ENCODE measurements at places on chromosomes 6 and 20.

DNA sequence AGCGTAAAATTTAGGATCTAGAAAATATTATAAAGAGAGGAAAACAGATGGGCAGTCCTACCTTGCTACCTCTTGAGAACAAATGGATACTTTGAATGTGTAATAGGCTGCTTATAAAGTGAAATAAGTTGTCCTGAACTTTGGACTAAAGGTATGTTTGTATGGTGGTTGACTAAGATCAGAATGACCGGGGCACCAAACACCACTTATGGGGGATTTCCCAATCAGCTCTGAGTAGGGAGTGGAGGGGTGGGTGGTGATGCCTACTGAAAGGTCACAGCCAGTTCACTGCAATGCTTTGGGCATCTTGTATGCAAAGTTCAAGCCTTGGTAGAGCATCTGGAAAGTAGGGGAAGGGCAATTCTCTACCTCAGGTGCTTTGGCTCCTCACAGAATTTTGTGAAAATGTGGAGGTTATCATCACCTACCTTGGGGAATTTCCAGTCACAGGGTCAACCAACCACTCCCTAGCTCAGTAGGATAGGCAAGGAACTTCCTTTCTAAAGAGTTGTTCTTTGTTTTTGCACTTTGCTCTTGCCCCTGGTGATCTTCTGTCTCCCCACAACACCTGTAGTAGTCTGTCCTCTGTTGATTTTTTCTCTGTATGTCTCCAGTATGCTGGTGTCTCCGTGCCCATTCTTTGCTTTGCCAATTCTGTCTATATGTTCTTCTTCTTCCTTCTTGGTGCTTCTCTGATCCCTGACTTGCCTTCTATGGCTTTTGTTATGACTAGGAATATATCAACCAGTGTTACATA, at the start of gene TRIM31:
Gene TRIM31, minus strand, starts transcription at position 88 of the 757 bp plus-strand sequence. CDS start 285 bp downstream, outside the sequence.
- no peak for DNase-seq

- DNase-seq = peak; percentile 40
Observed at GRCh38 chr6:144372611-144373594, 87.8 kb downstream of the UTRN start.

DNA sequence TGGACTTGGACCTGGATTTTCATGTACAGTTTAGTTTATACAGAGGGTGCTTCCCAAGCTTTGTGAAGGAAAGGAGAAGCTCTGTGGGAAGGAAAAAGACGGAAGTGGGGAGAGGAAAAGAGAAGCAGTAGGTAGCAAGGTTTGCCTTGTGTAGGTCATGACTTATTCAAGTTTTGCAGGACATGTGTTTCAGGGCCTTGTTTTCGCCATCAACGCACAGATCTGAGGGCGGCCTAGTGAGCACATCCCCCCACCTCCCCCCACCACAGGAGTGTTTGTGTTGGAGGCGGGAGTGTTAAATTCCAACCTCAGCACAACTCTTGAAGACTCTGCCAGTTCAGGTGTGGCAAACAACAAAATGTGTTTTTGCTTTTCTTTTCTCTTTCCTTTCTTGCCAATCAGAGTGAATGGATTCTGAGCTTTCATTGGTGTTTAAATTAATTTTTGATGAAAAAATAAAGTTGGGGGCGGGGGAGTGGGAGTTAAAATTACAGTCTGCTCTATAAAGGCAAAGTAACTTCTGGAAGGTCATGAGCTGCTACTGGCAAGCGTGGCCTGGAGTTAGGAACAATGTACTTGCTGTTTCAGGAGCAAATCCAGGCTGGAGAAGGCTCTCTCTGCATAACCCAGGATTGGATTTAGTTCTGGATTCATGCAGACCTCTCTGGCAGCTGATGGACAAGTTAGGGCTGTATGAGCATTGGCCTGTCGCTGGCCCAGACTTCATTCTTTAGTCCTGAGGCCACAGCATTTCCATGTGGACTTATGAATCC, 338.5 kb downstream of the CD83 start:
- DNase-seq = no peak

DNA sequence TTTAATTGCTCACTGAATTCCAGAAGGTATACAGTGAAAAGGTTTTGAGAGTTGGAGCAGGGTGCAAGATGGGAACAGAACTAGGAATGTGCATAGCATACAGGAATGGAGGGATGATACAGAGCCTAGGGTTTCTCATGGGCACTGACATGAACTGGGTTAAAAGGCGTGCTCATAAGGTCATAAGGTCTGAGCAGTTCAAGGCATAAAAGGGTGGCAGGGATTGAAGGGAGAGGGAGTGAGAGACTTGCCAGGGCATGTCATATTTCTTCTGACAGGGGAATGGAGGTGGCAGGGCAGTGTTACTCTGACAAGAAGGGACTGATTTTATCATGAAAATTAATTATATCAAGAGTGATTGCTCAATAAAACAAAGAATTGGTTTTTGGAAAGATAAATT, 4.7 kb downstream of the MLIP start:
- peak; percentile 22 for DNase-seq

DNA sequence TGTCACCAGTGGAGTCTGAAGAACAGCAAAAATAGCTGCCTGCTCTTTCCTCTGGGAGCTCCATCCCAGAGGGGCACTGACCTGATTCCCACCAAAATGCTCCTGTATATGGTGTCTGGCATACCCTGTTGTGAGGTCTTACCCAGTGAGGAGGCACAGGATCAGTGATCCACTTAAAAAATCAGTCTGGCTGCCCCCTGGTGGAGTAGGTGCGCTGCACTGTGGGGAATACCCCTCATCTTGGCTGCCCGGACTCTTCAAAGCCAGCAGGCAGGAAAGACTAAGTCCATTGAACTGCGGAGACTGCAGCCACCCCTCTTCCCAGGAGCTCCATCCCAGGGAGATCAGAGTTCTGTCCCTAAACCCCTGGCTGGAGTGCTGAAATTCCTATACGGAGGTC, 230.9 kb upstream of the HTR1E start:
- no peak for DNase-seq

GRCh38 chr6:148064406-148065134, 278.1 kb upstream of the SASH1 start:
- no peak for DNase-seq

- peak; percentile 53 for DNase-seq
Observed at GRCh38 chr6:157981395-157982101, at the start of gene SYNJ2. Gene SYNJ2 (plus strand): TSS chr6:157981863. CDS start chr6:157981962, 99 bp downstream.

- DNase-seq = peak; percentile 69
Observed at GRCh38 chr6:52416629-52417151, 3.5 kb upstream of the EFHC1 start.

DNA sequence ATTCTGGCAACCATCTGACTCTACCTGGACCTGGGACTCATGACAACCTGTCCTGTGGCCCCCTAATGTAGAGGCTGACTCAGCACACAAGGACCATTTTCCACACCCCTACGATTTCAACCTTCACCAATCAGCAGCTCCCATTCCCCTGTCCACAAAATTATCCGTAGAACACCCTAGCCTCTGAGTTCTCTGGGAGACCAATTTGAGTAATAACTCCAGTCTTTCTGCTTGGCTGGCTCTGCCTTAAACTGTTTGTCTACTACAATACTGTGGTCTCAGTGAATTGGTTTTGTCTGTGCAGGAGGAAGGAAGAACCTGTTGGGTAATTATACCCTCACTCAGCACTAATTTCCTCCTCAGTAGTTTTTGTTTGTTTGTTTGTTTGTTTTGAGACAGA, 99.3 kb upstream of the MRPS10 start:
- no peak for DNase-seq

- no peak for DNase-seq
Observed at GRCh38 chr20:24289737-24290481, 179.5 kb upstream of the SYNDIG1 start.

- DNase-seq = peak; percentile 24
Observed at GRCh38 chr20:10125757-10126156, 91.0 kb downstream of the ANKEF1 start.

GRCh38 chr6:169415179-169415578, 161.5 kb upstream of the THBS2 start:
- DNase-seq = no peak

DNA sequence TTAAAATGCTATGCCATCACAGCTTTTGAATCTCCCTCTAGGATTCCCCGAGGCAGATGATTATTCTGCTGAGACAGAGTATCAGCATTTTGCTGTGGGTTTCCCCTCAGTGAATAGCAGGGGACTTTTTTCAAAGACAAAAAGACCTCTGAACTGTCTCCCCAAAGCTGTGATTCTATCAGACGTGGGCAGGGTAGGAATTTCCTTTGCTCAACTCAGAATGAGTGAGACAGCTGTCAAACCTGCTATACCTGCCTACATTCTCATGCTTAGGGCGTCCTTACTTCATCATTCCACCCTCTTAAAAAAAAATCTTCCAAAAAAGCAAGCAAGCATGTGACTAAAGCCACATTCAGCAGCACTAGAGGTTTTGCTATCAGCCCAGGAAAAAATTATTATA, 147.6 kb upstream of the FAM83B start:
- DNase-seq = peak; percentile 90

GRCh38 chr6:67768972-67769371, 866.1 kb upstream of the ADGRB3 start:
- no peak for DNase-seq

DNA sequence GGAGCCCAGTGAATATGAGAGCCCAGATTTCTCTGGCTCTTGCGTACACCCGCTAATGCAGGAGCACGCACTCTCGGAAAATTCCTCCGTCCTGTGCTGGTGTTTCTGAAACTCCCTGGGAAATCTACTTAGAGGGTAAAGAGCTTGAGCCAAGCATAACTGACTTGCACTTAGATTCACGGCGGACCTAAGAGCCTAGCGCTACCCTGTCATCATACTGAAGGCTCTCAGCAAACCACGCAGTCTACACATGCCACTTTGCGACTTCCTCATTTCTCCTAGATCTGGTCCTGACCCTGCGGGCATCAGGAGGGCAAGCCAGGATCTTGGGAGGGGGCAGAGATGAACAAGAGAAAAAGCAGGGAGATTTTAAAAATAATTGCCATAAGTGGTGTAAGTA, 324.7 kb downstream of the CD83 start:
- DNase-seq = no peak

- no peak for DNase-seq
Observed at GRCh38 chr6:111011360-111012142, 29.7 kb downstream of the RPF2 start.

- no peak for DNase-seq
Observed at GRCh38 chr6:147787417-147787816, 278.9 kb downstream of the SAMD5 start.

DNA sequence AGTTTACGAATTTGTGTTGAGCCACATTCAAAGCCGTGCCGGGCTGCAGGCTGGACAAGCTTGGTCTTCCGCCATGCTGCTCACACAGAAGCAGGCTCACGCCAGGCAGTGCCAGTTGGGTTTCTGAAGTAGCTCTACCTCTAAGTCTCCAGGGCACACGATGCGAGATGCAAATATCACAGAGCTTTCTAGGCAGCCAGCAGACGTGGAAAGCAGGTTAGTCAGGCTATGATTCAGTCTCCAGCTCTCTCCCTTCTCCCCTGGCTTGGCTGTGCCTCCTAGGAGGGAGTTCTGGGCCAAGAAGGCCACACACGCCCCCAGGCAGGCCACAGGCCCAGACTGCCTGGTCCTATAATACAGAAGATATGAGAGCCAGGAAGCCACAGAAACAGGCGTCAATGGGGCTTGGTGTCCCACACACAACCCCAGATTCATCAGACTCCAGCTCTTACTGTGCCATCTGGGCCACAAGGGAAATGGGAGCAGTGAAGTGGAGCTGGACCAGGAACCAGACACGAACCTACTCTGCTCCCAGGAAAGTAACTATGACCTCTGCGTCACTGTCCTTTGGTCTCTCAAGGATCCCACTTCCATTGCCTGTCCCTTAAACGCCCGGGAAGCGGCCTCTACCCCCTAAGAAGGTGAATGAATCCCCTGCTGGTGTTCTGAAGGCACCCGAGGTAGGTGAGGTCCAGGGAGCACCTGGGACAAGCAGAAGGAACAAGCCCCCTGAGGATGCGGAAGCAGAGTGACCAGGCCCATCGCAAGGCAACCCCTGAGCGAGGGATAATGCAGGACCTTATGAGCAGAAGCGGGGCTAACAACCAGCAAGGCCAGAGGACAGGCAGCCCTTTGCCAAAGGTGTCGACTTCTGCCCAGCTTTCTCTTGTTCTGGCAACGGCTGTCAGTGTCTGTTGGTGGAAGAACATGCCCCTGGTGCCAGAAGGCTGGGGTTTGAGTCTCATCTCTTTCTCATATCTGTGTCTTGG, 61.2 kb downstream of the GFOD1 start:
- DNase-seq = peak; percentile 40

DNA sequence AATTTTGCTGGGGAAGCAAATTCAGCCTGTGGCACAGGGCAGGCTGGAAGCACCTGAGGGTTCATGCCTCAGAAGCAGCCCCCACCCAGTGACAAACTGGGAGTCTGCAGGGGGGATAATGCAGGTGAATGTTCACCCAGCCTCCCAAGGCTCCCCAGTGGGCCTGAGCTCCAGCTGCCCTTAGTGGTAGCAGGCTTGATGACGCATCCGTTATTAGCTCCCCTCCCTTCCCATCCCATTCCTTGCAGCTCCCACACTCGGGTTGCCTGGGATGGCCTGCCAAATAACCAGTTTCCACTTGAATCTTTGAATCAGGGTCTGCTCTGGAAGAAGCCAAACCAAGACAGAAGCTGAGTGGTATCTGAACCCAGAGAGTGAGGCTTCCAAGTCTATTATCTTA, 15.8 kb downstream of the KCNK15 start:
- DNase-seq = no peak

- no peak for DNase-seq
Observed at GRCh38 chr6:159108426-159108985, 60.7 kb upstream of the FNDC1 start.

- DNase-seq = no peak
Observed at GRCh38 chr6:117423754-117424153, 2.0 kb downstream of the ROS1 start.

- peak; percentile 94 for DNase-seq
Observed at GRCh38 chr6:137237413-137238170, 18.4 kb upstream of the IFNGR1 start.

Measured in foreskin keratinocyte (primary cell).